ENCODE measurements at places on chromosomes 2 and 18. TPM values are rescaled to one million over a fixed set of nuclear protein-coding genes. Genes with fewer than 3 reads are reported as not detected.
A peak's percentile ranks its signal among the peaks of the same experiment; 100 is the strongest.

Gene IHH
- total RNA-seq = 0.19 TPM

Gene HOXD3
- total RNA-seq = not detected

Gene LOXHD1
- not detected for total RNA-seq

Gene IL18R1
- 0.49 TPM for total RNA-seq

- no peak for DNase-seq
Observed at GRCh38 chr2:193542762-193543161, 1348.0 kb upstream of the TMEFF2 start.

GRCh38 chr2:40225670-40226210 is 226.2 kb downstream of the SLC8A1 start:
- DNase-seq = no peak

DNA sequence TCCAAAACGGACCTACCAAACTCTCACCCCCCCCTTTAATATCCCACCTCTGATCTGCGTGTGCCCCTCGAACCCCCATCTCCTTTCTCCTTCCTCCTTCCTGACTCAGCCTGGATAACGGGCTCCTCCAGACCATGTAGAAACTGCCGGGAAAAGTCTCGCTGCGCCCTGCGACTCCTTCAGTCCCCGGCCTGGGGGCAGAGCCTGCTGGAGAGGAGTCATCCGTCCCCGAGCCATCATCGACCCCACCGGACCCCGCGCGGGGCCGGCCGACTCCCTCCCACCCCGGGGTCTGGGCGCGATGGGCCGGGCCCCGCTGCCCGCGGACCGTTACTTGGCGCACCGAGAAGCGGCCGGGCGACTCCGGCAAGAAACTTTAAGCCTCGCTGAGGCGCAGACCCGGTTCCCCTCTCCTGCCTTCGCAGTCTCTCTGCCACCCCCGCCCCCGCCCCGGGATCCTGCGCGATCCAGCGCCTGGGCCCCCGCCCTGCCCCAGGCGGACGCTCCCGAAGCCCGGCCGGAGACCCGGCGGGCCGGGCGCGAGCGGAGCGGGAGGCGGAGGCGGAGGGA is 3.4 kb downstream of the ZEB2 start:
- no peak for DNase-seq

- DNase-seq = peak; percentile 79
Observed at GRCh38 chr2:127661072-127661649, 14.2 kb downstream of the LIMS2 start.

DNA sequence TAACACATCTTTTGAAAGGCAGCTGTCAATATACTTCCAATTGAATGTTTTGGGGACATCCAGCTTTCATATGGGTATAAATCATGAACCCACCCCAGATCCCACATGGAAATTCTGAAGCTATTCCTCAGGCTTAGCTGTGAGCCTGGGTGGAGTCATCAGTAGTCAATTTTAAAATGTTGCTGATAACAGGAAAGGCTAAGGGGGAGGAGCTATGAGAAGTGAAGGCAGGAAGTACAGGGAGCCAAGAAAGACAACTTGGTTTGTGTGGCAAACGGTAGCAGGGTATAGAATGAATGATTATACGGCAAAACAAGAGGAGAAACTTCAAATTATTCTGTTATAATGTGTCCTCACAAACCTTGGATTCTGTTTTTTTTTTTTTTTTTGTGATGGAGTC is 108.6 kb downstream of the QPCT start:
- DNase-seq = no peak

GRCh38 chr2:177324797-177325196 is 60.3 kb upstream of the NFE2L2 start:
- no peak for DNase-seq

- no peak for DNase-seq
Observed at GRCh38 chr18:57806978-57807285, 3.8 kb upstream of the ATP8B1 start.

GRCh38 chr2:65040400-65041261 is 15.6 kb upstream of the CEP68 start:
- DNase-seq = no peak

DNA sequence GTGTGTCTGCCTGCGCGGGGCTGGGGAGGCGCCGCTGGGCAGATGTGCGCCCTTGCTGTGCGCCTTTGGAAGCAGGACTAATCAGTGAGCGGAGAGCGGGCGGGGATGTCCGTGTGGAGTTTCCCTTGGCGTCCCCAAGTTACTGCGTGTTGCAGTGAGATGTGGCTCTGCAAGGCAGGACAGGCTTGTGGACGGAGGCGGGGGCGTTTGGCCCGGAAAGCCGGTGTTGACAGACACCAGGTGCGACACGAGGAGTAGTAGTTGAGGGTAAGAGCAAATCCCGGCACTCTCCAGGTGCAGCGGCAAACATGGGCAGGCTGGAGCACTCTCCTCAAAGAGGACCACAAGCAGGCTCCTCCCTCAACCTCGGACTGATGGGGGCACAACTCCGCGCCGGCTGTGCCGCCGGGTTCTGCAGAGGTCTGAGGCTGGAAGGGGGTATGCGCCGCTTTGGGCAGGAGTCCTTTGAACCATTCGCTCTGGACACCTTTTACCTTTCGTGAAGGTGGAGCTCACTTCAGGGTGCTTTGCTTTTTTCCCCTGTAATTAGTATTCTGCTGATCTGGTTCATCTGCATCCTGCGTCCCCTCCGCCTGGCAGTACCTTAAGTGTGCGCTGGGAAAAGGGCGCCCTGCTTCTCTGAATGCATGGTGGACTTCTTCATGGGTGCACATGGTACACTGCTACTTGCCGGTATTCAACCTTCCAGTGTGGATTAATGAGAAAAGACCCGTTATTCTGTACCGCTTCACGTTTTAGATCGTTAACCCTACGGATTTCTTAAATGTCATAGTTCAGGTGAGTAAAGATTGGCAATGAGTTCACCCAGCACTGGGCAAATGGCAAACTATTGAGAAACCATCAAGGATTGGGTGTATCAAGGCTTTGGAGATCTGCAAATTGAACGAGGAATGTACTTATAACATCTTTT is 608 bp downstream of the CDH7 start:
- DNase-seq = peak; percentile 84

DNA sequence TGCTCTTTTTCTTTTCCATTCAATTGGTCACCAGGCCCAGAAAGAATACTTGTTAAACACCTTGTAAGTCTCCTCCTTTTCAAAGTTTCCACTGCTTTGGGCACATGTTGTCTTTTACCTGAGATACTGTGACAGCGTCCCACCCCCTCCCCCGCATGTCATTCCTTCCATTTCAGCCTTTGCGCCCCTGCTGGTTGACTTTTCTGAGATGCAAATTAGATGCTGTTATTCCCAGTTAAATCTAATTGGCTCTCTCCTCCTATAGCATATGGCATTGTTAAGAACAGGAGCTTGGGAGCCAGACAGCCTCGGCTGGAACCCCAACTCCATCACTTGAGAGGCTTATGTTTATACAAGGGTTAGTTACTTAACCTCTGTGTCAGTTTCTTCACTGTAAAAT is 80.3 kb upstream of the GAREM1 start:
- no peak for DNase-seq

DNA sequence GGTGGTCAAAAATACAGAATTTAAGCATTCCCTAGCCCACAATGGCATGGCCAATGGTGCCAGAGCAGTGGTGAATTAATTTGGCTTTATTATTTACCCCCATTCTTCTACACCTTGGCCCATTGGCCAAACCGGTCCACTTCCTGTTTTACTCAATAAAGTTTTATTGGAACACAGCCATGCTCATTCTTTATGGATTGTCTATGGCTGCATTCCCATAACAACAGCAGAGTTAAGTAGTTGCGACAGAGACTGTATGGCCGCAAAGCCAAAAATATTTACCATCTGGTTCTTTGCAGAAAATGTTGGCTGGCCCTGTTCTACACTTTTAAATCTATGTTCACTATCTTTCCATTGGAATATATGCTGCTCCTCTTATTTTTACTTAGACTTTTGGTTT is 130.3 kb upstream of the CCDC68 start:
- no peak for DNase-seq

DNA sequence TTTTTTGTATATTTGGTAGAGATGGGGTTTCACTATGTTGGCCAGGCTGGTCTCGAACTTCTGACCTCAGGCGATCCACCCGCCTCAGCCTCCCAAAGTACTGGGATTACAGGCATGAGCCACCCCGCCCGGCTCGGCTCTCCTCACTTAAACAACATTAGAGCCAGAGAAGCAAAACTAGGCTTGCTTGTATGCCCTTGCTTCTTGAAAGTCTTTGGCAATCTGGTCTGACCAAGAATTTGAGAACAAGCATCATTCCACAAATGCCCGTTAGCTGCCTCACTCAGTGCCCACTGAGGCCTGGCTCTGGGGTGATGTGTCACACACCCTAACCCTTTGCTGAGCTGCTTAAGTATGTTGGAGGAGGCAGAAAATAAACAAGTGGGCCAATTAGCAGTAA is 33.5 kb downstream of the SOWAHC start:
- DNase-seq = peak; percentile 26

- no peak for DNase-seq
Observed at GRCh38 chr2:119766944-119767343, 7.2 kb downstream of the PTPN4 start.

- DNase-seq = no peak
Observed at GRCh38 chr18:23142251-23142929, 7.1 kb downstream of the CABLES1 start.

GRCh38 chr18:42113529-42114191 is 158.6 kb downstream of the PIK3C3 start:
- no peak for DNase-seq

GRCh38 chr18:60915160-60915559 is 418.1 kb upstream of the CDH20 start:
- DNase-seq = no peak

DNA sequence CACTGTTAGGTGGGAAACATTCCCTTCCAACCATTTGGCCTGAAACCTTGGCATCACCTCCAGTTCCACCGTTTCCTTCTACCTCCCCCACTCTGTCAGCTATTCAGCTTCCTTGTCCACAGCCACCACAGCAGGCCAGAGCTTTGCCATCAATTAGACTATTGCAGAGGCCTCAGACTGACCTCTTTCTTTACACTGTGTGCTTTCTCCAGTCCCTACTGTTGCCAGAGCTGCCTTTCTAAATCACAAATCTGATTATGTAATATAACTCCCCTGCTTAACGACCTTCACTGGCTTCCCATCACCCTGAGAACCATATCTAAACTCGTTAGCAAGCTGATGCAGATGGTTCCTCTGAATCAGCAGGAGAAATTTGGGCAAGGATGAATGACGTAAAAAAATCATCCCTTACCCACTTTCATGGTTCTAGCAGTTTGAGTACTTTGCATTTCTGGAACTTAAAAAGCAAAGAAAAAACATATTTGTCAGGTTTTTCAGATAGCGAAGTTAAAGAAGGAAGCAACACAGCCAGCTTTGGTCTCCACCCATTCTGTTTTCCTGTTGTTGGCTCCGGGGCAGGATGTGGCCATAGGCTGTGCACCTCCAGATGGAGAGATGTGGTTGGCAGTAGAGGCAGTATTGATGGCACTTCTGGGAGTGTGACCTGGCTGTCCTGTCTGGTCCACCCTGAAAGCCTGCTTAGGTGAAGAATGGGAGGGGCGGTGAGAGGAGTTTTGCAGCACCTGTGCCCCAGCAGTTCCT is 422.1 kb downstream of the PARD3B start:
- no peak for DNase-seq
